ENCODE measurements at places on chromosomes 16 and 17.

DNA sequence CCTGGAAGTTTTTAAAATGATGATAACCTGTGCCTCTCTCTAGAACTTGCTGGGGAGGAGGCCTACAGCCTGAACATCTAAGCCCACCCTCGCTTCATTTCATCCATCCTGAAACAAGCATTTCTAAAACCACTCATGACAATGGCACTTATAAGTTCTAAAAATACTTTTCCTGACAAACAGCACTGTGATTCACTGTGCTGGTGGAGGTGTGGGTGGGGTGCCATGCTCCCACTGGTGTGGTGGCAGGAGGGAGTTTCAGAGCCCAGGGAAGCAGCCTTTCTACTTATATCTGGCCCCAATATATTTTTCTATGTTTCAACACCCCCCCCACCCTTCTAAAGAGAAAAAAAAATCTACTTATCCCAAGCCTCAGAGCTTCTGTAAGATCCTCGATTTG, 52.6 kb downstream of the RAB11FIP4 start:
- DNase-seq: no peak

- DNase-seq: no peak
Measured at GRCh38 chr17:4980644-4981216, 6.7 kb downstream of the CAMTA2 start.

GRCh38 chr16:48113471-48113870, 42.3 kb downstream of the ABCC12 start:
- no peak for DNase-seq

DNA sequence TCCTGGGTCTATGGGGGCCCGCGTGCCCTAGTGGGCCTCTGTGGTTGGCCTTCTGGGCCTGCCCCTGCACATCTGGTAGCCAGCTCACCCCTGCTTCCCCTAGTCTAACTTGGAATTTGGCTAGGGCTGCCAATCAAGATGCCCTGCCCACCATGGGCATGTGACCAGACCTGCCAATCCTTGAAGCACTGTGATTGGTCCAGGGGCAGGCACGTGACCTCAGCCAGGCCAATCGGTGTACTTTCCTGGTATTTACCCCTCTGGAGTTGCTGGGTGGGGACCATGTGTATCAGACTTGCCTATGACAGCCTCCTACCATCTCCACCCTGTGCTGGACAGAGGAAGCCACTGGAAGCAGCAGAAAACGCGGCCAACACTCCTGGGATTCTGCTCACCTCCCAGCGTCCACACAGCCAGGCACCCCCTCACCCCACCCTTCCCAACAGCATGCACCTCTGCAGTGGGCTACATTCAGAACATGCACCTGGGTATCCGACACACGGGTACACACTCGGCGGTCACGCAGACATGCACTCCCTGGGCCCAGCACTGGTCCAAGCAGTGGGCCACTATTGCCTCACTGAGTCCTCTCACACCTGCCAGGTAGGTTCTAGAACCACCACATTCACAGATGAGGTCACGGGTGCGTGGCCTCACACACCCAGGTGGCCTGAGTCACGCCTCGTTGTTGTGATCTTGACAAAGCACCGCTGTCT, 96.9 kb downstream of the RBFOX3 start:
- no peak for DNase-seq

DNA sequence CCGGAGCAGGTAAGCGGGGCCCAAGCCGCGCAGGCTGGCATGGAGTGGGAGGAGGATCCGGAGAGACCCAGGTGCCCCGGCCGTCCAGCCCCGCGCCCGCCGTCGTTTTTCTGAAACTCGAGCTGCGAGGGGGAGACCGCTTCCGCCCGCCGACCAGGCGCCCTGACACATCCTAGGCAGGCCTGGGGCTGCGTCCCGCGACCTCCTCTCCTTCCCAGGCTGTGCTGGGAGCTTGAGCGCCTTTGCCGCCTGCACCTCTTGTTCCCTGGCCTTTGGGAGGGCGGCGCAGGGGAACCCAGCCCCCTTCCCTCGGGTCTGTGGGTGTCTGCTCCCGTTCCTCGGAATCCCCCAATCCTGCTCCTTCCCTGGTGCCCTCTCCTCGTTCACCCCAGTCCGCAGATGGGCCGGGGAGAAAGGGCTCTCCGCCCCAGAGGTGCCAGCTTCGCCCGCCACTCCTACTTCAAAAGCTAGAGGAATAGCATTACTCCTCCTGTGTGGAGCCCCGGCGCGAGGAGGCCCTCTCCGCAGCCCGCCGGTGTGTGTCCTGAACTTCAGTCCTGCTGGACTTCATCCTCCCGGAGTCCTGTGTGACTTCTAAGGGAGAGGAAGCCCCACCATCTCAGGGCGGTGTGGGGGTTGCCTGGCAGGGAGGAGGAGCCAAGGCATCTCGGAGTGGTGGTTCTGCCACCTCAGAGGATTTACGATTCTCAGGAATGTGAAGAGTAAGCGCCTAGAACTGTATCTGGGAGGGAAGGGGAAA, 1.0 kb downstream of the NHERF1 start:
- DNase-seq: no peak

DNA sequence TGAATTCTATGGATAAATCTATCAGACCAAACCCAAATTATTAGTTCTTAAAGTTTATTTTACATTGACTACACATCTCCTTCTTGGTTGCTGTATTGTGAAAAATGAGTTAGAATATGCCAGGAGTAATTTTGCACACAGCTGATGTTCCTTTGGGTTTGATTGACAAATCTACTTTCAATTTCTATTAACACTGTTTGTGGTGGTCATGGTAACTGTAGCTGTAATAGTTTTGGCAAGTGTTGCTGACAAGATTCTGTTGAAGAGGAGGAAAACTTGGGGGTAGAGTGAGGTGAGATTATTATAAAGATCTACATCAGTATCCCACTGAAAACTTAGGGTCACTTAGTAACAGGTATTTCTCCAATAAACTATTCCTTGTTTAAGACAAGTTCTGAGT, 30.3 kb downstream of the MRTFB start:
- no peak for DNase-seq

DNA sequence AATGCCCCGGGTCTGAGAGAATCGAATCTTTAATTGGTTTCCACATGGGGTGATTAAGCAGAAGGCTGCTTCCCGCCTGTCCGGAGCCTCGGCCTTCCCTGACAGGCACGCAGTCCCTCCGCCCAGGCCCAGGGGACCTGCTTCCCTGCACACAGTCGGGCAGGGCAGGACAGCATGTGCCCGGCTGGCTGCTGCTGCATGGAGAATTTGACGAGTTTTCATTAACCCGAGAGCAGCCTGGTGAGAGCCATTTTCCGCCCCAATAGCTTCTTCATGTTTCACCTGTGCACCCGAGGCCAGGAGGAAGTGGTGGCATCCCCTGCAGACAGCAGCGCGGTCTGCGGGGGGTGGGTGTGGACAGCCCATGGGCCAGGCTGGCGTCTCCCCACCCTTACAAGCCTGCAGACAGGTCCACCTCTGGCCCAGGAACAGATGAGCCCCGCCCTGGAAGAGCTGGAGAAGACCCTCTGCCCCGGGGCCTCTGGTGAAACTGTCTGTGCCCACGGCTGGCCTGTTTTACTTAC, 67.0 kb downstream of the KLHDC4 start:
- DNase-seq: no peak

- DNase-seq: no peak
Measured at GRCh38 chr16:12901204-12901596, 198 bp upstream of the SHISA9 start.

DNA sequence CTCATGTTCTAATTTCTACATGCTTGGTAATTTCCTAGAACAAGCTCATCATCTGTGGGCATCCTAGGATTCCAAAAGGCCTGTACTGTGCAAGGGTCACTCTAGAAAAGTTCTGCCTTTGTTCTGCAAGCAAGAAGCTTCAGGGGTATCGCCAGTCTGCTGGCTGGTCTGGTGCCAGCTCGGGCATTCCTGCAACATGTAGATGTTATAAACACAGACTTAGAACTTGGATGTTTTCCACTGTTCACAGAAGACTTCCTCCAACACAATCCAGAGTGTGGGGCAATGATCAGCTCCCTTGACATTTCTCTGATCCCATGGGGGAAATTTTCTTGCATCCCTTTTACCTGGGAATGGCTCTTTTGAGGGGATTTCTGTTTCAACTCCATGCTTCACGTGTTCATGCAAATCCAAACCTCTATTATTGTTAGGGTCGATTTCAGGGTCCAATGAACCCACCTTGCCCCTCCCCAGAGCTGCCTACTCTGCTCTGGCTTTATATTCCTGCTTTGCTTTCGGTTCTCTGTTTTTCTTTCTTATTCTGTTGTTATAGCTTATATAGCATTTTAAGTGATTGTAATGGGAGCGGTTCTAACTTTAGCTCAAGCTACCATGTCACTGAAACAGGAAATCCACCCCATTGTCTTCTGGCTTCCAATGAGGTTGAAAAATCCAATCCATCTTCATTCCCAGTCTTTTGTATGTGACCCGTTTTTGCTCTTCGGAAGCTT, 25.3 kb downstream of the UBE2O start:
- no peak for DNase-seq

- DNase-seq: no peak
Measured at GRCh38 chr17:77880711-77881450, 77.6 kb upstream of the TNRC6C start.

GRCh38 chr17:61158376-61158775, 241.3 kb upstream of the TBX2 start:
- DNase-seq: no peak

- no peak for DNase-seq
Measured at GRCh38 chr17:74776990-74777389, 845 bp upstream of the NAT9 start.

DNA sequence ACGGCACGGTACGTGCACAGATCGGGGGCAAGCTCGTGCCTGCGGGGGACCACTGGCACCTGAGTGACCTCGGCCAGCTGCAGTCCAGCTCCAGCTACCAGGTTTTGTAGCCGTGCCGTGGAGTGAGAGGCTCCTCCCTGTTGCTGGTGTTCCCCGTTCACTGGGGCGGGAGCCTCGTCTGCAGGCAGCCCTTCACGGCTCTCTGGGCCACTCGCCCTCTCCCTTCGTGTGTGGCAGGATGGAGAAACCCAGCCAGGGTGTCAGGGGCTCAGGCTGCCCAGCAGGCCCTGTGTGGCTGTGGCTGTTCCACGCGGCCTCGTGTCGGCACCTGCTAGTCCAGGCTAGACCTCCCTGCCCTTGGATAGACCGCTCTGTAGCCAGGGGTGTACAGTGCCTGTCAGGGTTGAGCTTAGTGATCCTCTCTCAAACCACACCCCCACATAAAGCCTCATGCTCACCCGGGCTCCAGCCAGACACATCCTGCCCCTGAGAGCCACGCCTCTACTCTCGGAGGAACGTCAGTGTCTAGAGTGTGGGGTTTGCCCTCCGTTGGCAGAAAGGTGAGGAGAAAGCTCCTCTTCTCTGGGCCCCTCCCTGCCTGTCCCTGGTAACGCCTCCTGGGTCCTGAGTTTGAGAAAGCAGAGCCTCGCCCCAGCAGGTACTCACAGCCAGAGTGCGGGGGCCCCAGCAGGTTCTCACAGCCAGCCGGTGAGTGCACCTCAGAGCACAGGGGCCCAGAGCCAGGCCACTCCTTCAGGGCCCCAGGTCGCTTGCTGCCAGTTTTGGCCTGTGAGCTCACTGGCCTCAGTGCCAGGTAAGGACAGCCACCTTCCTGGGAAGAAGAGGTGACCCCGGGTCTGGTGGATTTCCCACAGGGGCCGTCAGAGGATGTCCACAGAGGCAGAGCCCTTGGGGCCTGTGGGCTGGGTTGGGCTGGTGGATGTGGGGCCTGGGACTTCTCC, 27.7 kb downstream of the NME3 start:
- no peak for DNase-seq

DNA sequence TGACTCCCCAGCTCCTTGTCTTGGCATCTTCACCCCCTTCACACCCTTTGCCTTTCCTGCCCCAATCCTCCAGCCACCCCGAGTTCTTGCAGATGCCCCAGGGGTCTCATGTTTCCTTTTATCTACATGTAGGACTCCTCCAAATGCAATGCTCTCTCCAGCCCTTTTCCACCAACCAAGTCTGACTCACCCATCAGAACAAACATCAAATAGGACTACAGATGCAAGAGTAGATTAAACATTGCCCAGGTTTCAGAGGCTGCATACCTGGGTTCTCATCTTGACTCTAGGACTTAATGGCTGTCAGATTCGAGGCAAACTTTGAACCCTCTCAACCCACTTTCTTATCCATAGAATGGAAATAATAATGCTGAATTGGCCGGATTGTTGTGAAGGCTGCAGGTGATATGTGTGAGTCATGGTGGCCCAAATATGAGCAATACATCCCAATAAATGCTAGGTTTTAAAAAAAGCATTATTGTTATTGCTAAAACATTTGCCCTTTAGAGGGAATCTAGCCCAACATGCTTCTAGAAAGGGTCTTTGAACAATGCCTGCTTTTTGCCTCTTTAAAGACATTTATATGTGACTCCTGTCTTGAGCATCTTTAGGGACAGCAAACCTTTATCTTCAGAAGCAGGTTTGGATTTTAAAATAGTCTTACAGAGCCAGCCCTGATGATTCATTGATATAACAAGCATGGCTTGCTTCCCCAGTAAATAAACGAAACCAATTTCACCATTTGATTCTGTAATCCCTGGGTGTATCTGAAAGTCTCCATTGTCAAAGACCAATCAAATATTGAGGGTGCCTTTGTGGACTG, 310.1 kb downstream of the FOXL1 start:
- DNase-seq: no peak

DNA sequence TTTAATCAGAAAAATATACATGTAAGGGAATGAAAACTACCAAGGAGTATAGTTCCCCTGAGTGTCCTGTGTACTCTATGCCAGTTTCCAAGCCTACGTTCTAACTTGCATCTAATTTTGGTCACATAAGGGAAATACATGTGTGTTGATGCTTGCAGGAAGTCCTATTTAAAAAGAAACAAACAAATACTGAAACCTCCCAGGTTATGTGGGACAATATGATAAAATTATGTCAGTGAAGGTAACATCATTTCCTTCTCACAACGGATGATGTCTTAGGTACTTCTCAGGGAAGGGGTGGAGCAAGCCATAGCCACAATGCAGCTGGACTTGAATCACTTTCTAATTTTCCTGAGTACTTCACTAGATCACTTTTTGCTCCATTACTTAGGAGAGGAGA, 115.9 kb downstream of the ZFHX3 start:
- DNase-seq: no peak

- DNase-seq: no peak
Measured at GRCh38 chr17:81470944-81471817, 41.4 kb downstream of the ACTG1 start.

DNA sequence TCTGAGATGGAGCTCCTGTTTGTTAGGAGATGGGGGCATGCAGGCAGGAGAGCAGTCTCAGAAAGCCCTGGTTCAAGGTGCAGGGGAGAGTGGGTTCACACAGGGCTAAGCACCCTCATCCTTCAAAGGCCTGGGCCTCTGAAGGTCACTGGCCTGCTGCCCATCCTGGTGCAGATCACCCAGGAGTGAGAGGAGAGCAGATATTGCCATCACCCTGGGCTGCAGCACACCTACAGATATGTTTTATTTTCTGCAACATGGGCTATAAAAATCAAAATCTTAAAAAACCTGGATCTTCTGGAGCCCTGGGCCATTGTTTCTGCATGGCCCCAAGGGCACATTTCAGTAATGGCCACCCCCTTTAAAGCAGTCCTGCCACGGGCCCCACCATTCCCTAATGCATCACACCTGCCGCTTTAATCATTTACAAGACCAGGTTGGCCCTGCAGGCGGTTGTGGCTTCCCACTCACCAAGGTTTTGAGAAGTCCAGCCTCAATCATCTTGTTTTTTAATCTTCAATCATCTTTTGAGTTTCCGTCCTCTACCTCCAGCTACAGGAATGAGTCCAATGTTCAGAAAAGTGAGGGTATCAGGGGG, 20.4 kb upstream of the NUP93 start:
- no peak for DNase-seq
